CD4-positive, alpha-beta T cell treated with Interleukin-6 at 100 ng/mL for 8 hours (primary cell): ENCODE measurements at places on chromosomes 4 and X.

DNA sequence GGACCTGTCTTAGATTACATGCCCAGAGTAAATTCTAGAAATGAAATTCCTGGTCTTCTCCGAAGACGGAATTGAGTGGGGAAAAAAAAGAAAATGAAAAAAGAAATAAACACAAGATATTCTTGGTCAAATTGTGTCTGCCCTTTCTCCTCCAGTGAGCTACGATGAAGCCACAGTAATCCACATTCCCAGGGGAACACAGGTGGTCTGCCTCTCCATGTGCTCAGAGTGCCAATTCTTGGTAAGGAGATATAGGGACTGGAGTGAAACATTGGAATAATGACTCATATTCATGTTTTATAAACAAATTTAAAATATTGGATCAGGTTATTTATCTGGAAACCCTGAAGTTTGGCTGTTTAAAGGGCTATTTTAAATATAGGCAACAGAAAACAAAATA is 54.2 kb upstream of the MGST2 start:
- DNase-seq = no peak

- DNase-seq = peak; percentile 57
These were observed 1.4 kb downstream of the ARHGEF6 start for GRCh38 chrX:136779346-136779781.

DNA sequence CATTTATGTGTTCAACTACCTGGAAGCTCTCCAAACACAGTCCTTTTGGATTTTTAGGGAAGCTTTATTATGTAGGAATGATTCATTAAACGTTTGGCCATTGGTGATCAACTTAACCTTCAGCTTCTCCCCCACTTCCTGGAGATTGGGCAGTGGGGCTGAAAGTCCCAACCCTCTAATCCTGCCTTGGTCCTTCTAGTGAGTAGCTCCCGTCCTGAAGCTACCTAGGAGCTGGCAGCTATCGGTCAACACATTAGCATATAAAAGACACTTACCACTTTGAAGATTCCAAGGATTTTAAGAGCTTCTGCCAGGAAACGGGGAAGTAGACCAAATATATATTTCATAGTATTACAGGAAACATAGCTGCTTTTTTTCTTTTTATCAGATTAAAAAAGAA is 69.7 kb downstream of the MCUB start:
- DNase-seq = no peak

GRCh38 chr4:26406346-26406975 is 83.8 kb downstream of the CCKAR start:
- DNase-seq = no peak

GRCh38 chr4:115944146-115944905 is 830.9 kb upstream of the NDST4 start:
- DNase-seq = no peak

DNA sequence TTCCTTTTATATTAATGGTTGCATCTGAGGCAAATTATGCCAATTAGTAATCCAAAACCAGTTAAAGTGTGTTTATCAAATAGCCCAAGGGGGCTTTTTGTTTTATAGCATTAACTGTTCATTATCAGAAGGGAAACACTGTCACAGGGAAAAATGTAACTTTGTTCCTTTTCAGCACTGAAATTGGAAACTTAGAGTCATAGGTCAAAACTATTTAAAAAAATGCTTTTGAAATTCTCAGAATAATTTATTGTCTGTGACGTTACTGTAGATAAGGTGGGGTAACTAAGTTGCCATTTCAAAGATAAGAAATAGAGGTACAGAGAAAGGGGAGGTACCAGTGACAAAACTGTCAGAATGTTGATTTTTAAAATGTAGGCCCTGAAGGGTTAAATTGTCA is 129.3 kb downstream of the AKAP4 start:
- DNase-seq = no peak

DNA sequence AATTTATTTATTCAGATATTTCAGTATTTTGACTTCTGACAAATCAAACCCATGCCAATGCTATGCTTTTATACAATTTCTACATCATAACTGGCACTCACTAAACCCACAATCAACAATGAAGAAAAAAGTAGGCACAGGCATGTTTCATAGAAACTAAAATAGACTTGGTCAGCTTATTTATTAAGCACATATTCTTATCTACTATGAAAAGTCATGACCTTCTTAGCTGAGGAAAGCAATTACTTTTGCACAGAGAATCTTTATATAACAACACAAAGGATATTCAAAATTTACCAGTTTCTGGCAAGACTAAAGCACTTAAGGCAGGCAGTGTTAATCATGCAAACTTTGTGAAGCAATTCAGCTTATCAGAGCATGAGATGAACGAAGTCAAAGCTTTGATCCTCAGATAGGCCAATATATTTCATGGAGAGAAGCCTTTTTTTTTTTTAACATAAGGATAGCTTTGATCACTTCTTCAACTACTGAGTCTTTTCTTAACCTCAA is 490.6 kb downstream of the INPP4B start:
- DNase-seq = no peak
